Stimulated activated effector memory CD8-positive, alpha-beta T cell treated with anti-CD3 and anti-CD28 coated beads, Interleukin-12 subunit alpha, Interleukin-12 subunit beta, amount 100 ng/mL, for 72 hours (primary cell): ENCODE measurements at places on chromosomes 3 and 15.

- no peak for DNase-seq
Measured at GRCh38 chr3:161345023-161345422, 26.3 kb downstream of the SPTSSB start.

DNA sequence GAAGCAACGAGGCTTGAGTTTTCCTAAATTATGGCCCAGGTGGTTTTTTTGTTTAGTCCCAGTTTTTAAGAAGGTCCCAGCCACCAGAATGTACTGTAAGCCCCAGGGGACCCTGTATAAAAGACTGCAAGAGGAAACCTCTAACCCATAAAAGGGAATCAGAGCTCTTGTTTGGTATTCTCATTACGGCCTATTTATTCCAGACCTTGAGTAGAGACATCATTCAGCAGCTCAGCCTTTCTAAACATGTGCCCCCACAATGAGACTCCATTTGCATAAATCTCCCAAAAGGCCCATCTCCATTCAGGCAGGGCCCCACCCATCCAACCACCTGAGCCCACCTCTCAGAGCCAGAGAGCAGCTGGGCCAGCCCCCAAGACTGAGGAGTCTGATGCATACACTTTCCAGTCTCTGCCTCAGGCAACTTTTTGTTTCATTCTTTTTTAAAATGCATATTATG lies 25.7 kb downstream of the ZDHHC3 start:
- DNase-seq = no peak

- no peak for DNase-seq
Measured at GRCh38 chr15:67146875-67147381, 81.5 kb downstream of the SMAD3 start.

DNA sequence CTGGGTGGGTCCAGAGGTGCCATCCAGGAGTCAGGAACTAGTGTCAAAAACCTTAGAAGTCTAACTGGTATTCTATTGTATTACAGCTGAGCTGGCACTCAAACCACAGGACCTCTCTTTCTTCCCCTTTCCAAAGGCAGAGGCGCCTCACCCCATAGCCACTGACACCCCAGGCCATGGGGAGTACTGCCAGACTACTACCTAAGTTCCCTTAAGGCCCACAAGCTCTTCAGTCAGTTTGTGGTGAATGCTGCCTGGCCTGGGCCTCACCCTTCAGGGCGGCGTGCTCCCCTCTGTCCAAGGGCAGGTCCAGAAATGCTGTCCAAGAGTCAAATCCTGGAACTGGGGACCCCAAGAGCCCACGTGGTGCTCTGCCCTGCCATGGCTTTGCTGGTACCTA lies 43.0 kb upstream of the FGF7 start:
- no peak for DNase-seq

DNA sequence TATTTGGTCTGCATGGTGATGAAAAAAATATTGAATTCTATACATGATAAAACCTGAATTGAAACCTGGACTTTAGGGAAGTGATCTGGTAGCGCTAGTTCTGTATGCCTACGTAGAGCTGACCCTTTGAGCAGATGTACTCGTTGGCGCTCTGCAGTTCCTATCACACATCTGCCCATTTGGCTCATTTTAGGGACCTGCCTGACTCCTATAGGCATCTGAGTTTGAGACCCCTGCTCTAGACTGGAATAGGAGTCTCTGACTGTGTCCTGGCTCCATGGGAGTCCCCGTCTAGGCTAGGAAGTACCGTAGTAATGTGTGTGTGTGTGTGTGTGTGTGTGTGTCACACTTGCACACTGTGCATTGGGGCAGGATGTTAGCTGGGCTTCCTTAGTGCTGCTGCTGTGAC lies 21.2 kb downstream of the STARD5 start:
- no peak for DNase-seq

- DNase-seq = no peak
Measured at GRCh38 chr15:77395013-77395774, 24.7 kb downstream of the PEAK1 start.

GRCh38 chr15:69824075-69824876 lies 273.4 kb downstream of the TLE3 start:
- DNase-seq = no peak

GRCh38 chr3:194321693-194322640 lies 29.2 kb downstream of the CPN2 start:
- DNase-seq = no peak

GRCh38 chr15:63291507-63291906 lies 14.1 kb downstream of the APH1B start:
- DNase-seq = no peak
